Right kidney (tissue), 9 donors: ENCODE measurements at places on chromosomes 2 and 18.

DNA sequence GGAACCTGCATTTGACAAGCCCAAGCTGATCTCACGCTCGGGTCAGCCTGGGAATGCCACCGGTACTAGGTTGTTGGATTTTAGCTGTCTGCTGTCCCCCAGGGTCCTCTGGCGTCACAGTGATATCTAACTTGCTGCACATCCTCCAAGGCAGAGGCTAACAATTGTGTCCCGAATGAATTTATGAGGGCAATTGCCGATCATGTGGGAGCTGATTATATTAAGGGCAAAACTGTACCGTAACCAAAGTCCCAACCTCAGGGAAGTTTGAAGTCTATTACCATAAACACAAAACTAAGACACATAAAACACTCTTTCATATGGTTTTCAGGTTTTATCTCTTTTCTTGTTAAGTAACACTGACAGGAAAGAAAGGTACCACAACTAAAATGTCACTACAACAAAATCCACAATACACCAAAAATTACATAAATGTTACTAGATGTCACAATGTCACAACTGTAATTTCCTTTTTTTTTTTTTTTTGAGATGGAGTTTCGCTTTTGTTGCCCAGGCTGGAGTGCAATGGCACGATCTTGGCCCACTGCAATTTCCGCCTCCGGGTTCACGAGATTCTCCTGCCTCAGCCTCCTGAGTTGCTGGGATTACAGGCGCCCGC is 6.7 kb downstream of the UXS1 start:
- no peak for DNase-seq

GRCh38 chr2:10617241-10617640 is 72.5 kb downstream of the NOL10 start:
- DNase-seq: no peak

GRCh38 chr2:112151271-112151670 is 13.1 kb downstream of the FBLN7 start:
- no peak for DNase-seq

- DNase-seq: no peak
These were observed 17.4 kb upstream of the MRPL33 start for GRCh38 chr2:27754138-27754588.
